ENCODE measurements at places on chromosomes 2 and 18. TPM values are rescaled to one million over a fixed set of nuclear protein-coding genes. Genes with fewer than 3 reads are reported as not detected.

The LRP2 gene
- total RNA-seq, result 0.24 TPM

The SNTG2 gene
- not detected for total RNA-seq

The SLC4A5 gene
- 2.3 TPM for total RNA-seq

The GPR45 gene
- total RNA-seq, result not detected

The MPP4 gene
- total RNA-seq, result 0.83 TPM

The PFN4 gene
- total RNA-seq, result 1.9 TPM

The EVX2 gene
- not detected for total RNA-seq

The VWC2L gene
- not detected for total RNA-seq

The TUBA4B gene
- total RNA-seq, result not detected

The TRIM43B gene
- total RNA-seq, result not detected

The EPG5 gene
- total RNA-seq, result 30.9 TPM

The ELP2 gene
- total RNA-seq, result 93.4 TPM

The SERPINB12 gene
- total RNA-seq, result not detected

The WNT10A gene
- total RNA-seq, result not detected

The SOCS6 gene
- total RNA-seq, result 19.4 TPM

The PPP1R1C gene
- 1.5 TPM for total RNA-seq

The MOCOS gene
- total RNA-seq, result 5.5 TPM

The FNDC4 gene
- total RNA-seq, result 9.6 TPM

The TGFA gene
- total RNA-seq, result not detected

The PROM2 gene
- 1.6 TPM for total RNA-seq

The COL6A3 gene
- 143 TPM for total RNA-seq

The MDH1B gene
- 1.3 TPM for total RNA-seq

The NPPC gene
- total RNA-seq, result not detected

The SALL3 gene
- not detected for total RNA-seq

The ADAM23 gene
- 11.4 TPM for total RNA-seq

The TMEM169 gene
- total RNA-seq, result 2.3 TPM

The FBXO36 gene
- 4.8 TPM for total RNA-seq

The CDKL4 gene
- 0.83 TPM for total RNA-seq

The ONECUT2 gene
- total RNA-seq, result 0.05 TPM

The IL36RN gene
- total RNA-seq, result not detected

The AP1S3 gene
- 3.5 TPM for total RNA-seq

The PLCL1 gene
- total RNA-seq, result 1.2 TPM

The LHCGR gene
- total RNA-seq, result not detected

The DSEL gene
- total RNA-seq, result 105 TPM

The ABHD1 gene
- not detected for total RNA-seq

The VIT gene
- total RNA-seq, result 11.4 TPM

The XIRP2 gene
- 0.08 TPM for total RNA-seq

The C2orf68 gene
- 45.1 TPM for total RNA-seq

The CLIP4 gene
- 22.1 TPM for total RNA-seq

The ANAPC1 gene
- 33.5 TPM for total RNA-seq

The OR6B2 gene
- total RNA-seq, result not detected

The UBXN4 gene
- 109 TPM for total RNA-seq
